B cell (primary cell): ENCODE measurements at places on chromosomes 1 and 21. TPM values are rescaled to one million over a fixed set of nuclear protein-coding genes. Genes with fewer than 3 reads are reported as not detected.

- DNase-seq = no peak
These were observed 176.7 kb downstream of the C1orf94 start for GRCh38 chr1:34353409-34353808.

Gene NKAIN1
- 0.04 TPM in 1 of 2 replicates, not detected in the other for polyA plus RNA-seq

Gene CASZ1
- polyA plus RNA-seq = 9.5 and 18.9 TPM in 2 replicates

Gene GBP3
- polyA plus RNA-seq = 7.6 and 9.3 TPM in 2 replicates

Gene EVA1C
- 0.68 and 0.84 TPM in 2 replicates for polyA plus RNA-seq

GRCh38 chr1:2392686-2393085 is 1.0 kb downstream of the RER1 start:
- DNase-seq = no peak

Gene TDRD10
- polyA plus RNA-seq = 0.06 and 0.09 TPM in 2 replicates

GRCh38 chr1:218501161-218501560 is 156.0 kb downstream of the TGFB2 start:
- no peak for DNase-seq

GRCh38 chr1:156492013-156492590 is 8.5 kb downstream of the MEF2D start:
- no peak for DNase-seq

- DNase-seq = no peak
These were observed 2.1 kb upstream of the PLA2G2C start for GRCh38 chr1:20188455-20188817.

DNA sequence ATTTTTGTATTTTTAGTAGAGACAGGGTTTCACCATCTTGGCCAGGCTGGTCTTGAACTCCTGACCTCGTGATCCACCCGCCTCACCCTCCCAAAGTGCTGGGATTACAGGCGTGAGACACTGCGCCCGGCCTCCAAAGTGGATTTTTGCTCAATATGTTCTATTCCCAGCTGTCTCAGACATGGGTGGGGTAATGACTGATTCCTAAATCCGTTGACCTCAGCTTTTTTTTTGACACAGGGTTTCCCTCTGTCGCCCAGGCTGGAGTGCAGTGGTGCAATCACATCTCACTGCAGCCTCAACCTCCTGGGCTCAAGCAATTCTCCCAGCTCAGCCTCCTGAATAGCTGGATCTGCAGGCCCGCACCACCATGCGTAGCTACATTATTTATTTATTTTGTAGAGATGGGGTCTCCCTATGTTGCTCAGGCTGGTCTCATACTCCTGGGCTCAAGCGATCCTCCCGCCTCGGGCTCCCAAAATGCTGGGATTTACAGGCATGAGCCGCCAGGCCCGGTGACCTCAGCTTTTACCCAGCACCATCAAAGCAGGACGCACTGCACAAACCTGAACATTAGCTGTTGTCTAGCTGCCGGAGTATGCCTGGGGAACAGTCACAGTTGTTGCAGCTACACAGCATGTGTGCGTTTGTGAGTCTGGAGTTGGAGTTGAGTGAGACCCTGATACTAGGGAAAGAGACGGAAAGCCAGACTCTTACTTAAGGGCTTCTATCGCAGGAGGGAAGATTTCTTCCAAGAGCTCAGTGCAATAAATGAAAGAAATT is 43.7 kb upstream of the PSEN2 start:
- peak; percentile 11 for DNase-seq

Gene BATF3
- 0.36 and 0.79 TPM in 2 replicates for polyA plus RNA-seq

GRCh38 chr21:19076031-19076430 is 672.4 kb upstream of the TMPRSS15 start:
- DNase-seq = no peak

- DNase-seq = no peak
These were observed 394.2 kb downstream of the DUSP10 start for GRCh38 chr1:221347706-221348105.

- DNase-seq = no peak
These were observed 50.9 kb downstream of the SLC37A1 start for GRCh38 chr21:42564561-42564971.
